ENCODE measurements at places on chromosomes 2 and 18.

DNA sequence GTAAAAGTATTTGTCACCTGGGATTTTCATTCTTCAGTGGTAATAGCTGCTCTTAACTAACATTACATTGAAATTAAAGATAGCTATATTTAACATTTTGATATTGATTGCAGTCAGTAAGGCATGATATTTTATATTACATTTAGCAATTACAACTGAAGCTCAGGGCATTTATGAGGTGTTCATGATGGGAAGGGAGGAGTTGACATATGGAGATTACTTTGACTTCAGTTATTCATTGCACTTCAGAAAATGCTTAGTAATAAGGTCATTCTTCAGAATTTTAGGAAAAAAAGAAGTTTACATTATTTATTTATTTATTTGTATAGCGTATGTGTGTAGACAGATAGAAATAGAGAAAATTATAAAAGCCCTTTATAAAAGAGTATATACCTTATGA is 352.0 kb downstream of the GALNT13 start:
- no peak for DNase-seq

- DNase-seq: no peak
Measured at GRCh38 chr2:97747285-97747684, 33.9 kb downstream of the ZAP70 start.

GRCh38 chr2:140440815-140441214 is 1660.6 kb upstream of the NXPH2 start:
- no peak for DNase-seq

DNA sequence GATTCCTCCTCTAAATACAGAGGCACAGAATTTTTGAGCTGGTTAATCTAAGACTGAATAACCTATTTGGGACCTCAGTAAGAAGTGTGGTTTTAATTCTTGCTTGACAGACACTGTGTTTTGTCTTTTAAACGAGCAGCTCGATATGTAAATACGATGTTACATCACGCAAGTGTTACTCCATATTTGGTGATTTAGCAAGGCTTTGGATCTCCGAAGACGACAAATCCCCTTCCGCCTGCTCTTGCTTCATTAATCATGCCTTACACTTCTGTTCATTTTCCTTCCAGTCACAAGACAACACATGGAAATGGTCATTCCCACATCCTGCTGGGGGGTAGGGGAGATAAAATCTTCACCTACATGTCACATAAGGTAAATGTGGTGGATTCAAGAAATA is 9.4 kb downstream of the BCL11A start:
- no peak for DNase-seq

- DNase-seq: no peak
Measured at GRCh38 chr2:7226501-7226900, 309.3 kb downstream of the RNF144A start.

- no peak for DNase-seq
Measured at GRCh38 chr2:205857520-205858237, 175.4 kb downstream of the NRP2 start.

GRCh38 chr2:218567797-218568189 is 358 bp downstream of the USP37 start:
- DNase-seq: no peak

DNA sequence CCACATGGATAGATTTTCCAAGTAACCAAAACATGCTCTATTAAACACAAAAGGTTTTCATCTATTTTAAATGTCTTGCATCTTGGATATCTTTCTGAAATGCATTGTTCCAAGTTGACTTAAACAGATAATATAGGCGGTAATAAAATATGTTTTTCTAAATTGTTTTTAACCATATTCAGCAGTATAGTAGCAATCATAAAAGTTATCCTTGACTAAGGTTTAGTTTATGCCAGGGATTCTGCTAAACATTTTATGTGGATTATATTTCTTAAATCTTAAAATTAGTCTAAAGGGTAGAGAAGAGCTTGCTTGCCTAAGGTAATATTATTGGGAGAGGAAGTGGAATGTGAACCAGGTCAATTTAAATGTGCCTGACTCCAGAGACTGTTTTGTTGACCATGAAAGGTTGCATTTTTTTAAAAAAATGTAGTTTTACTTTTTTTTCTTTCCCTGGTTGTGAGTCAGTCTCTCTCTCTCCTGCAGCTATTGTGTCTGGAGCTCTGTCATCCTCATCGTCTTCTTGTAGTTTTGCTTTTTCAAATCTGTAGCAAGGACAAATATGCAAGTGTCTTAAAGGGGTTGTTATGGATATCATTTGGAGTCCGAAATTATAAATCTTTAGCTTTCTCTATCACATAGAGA is 309.1 kb upstream of the COL3A1 start:
- peak; percentile 61 for DNase-seq

GRCh38 chr18:63224630-63225029 is 94.9 kb downstream of the BCL2 start:
- DNase-seq: no peak

DNA sequence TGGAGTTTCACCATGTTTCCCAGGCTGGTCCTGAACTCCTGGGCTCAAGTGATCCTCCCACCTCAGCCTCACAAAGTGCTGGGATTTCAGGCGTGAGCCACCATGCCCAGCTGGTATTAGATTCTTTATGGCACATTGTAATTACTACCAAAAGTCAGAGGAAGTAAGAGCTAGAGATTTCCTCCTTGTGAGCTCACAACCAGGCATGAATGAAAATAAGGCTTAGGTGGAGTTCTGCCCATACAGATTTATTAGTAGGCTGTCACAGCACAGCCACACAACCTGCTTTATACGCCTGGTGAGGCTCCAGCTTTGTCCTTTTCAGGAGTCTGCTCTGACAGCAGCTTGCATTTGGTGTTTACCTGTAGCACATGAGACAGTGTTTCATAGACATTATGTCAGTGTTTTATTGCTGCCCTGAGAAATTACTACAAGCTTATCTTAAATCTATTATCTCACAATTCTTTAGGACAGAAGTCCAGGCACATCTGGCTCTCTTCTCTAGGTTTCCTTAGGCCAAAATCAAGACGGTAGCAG is 156.6 kb downstream of the TANC1 start:
- DNase-seq: peak; percentile 36

DNA sequence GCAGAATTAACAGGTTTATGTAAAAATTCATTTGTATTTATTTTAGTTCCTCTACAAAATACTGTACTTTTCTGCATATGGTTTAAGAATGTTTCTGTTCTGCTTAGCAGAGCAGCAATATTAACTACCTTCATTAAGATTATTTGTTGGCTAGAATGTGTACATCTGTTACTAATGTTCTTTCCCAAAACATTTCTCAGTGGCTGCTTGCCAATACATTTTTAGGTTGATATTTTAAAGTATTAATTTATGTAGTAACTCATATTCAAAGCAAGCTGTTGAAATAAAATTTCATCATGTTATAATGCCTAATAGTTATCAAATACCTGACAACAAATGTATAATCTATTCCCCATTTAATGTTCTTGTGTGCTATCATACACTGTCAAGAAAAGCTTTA is 40.3 kb downstream of the PRKD3 start:
- DNase-seq: peak; percentile 42

- peak; percentile 35 for DNase-seq
Measured at GRCh38 chr2:230866756-230867523, 2.2 kb downstream of the ITM2C start.

GRCh38 chr2:163253621-163254285 is 415.2 kb upstream of the KCNH7 start:
- no peak for DNase-seq

All from AG10803 (cell line).